ENCODE measurements at places on chromosomes 12 and 14.

- DNase-seq, result no peak
These were observed 128.9 kb upstream of the CCND2 start for GRCh38 chr12:4144676-4145075.

DNA sequence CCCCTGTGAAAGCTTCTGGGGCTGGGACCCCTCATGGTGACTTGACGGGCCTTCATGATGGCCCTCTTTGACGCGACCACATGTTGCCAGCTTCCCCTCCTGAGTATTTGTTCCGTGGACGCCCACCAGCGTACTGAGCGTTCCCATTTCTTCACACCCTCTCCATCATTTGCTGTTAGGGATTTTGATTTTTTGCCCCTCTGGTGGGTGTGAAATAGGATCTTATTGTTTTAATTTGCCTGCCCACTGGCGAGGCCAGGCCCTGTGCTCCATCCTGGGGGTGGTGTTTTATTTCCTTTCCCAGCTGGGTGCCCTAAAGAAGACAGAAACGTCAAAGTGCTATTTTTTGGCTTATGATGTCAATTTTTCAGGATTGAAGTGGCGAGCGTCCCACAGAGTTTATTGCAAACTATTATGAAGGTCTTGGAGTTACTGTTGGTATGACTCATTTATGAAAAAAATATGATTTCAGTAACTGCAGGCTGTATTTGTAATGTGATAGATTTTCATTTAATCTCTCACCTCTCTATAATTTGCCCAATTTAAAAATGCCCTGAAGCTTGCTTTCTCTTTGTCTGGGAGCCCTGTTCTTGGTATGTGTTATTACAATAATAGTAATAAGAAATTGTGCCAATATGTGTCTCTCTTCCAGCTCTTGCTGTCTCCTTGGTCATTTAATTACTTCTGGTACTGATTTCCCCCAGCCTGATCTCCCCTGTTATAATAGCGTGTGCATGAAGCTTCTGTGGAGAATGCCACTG lies 99.6 kb downstream of the SLC25A47 start:
- no peak for DNase-seq

DNA sequence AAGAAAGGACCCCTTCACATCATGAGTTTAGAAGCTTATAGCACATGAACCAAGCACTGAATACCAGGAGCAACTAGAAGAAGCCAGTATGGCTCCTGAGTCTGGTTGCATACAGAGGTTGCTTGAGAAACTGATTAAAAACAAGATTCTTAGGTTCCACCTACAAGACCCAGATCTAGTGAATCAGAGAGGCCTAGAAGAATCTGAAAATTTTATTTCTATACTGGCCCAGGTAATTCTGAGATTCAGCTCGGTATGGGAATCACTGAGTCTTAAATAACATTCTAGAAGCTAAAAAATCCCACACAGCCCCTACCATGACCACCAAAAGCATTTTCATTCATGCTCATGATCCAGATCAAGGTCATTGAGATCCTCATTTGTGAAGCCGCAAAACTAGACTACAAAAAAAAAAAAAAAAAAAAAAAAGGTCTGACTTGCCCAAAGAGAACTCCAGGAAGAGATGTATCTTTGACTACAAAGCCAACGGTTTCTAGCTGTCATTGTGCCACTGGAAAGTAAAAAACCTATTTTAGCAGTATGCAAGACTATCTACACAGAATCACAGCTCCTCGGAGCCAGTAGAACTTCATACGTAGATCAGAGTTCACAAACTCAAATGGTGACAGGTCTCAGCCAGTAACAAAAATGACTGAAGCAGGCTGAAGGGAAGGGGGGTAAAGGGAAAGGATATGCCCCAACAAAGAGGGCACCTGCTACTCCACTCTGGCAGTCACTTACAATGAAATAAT lies 168.4 kb upstream of the EGLN3 start:
- DNase-seq, result no peak

DNA sequence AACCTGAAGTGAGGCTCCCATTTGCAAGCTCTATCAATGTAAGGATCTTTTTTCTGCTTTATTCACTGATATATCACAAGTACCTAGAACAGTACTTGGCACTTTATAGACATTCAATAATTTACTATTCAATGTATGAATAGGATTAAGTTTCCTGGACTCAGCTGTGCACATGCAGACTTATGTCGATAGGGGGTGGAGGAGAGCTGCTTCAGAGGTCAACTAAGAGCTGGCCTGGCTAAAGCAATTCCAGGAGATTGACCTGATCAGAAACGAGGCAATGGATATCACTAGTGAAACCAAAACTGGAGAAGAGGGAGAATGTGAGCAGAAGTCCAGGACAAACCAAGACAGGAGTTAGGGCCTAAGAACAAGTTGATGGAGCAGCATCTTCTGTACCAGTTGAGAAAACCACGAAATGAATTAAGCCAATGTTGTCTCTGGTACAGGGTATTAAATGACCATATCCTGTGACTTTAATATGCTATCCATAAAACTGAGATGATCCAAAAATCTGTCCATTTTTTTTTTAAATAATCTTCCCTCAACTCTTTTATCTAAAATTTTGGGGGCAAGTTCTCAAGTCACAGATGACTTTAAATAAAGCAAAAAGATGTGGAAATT lies 169.2 kb downstream of the PIK3C2G start:
- no peak for DNase-seq

GRCh38 chr14:97874394-97874793 lies 1077.2 kb downstream of the VRK1 start:
- no peak for DNase-seq

GRCh38 chr12:52306731-52307130 lies 14.5 kb downstream of the KRT83 start:
- DNase-seq, result no peak

GRCh38 chr14:89524990-89525667 lies 108.1 kb upstream of the FOXN3 start:
- no peak for DNase-seq

- no peak for DNase-seq
These were observed 37.2 kb downstream of the CACNA2D4 start for GRCh38 chr12:1881301-1881700.

GRCh38 chr12:102172436-102172835 lies 25.2 kb downstream of the PMCH start:
- DNase-seq, result no peak

- DNase-seq, result no peak
These were observed 83.3 kb upstream of the MED13L start for GRCh38 chr12:116360579-116361413.

DNA sequence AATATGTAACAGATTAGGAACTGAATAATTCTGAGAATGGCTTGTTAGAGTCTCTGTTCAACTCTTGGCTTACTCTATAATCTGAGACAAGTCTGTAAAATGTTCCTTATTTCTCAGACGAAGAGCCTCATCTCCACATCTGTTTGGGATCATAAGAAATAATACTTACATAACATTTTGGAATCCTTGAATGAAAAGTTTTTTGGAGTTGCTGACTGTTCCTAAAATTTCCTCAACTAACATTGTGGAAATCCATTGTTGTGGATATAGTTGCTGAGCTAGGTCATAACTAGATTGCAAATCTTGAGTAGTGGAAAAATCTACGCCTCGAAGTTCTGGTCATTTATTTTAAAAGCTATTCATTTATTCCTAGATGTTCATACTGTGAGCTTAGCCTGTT lies 402.9 kb downstream of the ZFP36L1 start:
- DNase-seq, result no peak

DNA sequence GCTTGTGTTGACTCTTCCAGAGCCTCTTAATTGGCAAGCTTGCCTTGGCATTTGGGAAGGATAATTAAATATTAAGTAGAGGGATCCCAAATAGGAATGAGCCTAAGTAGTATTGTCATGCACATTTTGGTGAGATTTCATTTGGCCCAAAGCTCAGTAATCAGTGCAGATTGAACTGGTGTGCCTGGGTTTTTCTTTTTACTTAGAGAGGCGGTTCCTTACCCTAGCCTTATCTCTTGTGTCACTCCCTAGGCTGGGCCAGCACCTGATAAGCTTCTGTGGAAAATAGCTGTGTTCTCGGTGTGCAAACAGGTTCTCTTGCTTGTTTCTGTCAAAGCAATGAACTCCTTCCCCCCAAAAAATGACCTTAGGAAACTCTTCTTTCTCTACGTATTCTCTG lies 9.3 kb upstream of the B4GALNT3 start:
- DNase-seq, result no peak

DNA sequence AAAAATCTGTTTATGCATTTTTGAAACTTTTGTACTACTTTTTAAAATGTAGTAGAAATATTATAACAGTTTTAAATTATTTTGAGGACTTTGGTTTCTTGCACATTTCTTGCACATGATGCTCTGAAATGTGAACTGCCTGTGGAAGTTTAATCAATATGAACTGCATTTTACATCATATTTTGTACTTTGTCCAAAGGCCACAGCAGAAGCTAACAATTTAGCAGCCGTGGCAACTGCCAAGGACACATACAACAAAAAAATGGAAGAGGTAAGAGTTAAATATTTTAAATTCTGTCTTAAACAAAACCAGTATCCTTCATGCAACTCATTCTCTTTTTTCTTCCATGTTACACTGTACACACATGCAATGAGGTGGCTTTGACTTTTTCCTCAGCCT lies 45.1 kb downstream of the SAV1 start:
- no peak for DNase-seq

DNA sequence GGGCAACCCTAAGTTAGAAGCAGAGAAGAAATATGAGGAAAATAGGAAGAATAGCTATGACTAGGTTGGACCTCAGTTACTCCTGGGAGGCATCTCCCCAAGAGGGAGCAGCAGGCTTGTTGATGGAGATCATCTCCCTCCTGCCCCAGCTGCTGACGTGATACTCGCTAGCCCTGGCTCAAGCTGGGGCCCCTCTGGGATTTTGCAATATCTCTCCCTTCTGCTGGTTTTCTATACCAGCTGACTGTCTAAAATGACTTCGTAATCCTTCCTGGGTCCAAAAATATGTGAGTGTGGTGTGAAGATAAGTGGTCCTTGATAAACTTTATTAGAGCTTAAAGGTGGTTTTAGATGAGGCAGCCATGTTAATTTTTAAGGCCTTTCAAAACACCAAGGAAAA lies 4.5 kb upstream of the HECTD4 start:
- no peak for DNase-seq

GRCh38 chr14:76371066-76371465 lies 4.9 kb upstream of the ESRRB start:
- DNase-seq, result no peak

DNA sequence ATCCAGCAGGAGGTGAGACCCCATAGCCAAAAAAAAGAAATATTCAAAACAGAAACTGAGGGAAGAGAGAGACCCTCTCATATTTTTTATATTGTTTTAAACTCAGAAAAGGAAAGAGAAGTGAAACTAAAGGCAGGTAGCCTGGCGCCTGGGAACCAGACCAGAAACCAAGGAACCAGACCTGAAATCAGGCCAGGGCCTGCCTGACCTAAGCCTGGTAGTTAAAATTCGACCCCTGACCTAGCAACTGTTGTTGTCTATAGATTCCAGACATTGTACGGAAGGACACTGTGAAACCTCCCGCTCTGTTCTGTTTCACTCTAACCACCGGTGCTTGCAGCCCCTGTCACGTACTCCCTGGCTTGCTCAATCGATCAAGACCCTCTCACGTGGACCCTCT lies 38.5 kb upstream of the CD163 start:
- no peak for DNase-seq

DNA sequence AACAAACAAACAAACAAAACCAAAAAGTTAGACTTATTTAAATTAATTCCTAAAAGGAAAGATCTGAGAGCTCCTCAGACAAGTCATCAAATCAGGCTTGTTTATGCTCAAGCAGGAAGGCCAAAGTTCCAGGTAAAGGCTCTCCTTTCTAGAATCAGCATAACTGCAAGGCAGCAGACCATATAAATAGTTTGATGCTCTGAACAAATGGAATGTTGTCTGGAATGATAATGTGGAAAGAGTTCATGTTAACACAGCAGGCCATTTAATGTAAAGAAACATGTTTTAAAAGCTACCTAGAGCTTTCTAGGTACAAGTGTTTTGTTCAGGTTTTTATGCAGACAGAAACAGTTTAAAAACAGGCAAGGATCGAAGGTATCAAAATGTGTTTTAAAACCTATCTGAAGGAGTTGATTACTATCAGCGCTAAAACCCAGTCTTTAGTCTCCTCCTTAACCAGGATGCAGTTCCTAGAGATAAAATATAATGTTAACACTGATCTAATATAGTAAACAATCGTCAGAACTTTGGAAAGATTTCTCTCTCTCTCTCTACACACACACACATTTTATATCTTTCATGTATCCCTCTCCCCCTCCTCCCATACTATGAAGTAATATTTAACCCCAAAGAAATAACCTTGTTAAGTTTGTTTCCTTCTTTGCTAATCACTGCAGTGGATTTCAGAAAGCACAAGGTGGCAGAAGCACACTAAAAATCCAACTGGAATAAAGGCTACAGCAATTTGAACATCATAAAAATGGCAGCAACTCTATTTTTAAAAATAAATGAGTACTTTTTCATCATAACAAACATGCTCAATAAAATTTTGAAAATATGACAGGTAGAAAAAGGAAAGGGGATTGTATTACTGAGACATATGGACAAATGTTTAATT lies 135.5 kb downstream of the PAWR start:
- DNase-seq, result no peak

DNA sequence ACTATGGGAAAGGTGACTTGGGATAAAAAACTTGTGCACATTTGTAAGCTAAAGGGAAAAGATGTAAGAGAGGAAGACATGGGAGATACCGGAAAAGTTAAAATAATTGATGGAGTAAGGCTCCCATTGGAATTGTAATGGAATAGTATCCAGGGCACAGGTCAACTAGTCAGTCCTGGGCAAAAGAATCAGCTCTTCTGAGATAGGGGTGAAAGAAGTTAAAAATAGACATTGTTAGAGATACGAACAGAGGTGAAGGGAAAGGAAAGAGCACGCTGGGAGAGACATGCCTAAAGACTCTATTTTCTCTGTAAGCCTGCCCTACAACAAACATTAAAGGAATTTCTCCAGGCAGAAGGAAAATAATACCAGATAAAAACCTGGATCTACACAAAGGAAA lies 101.6 kb downstream of the SLC41A2 start:
- DNase-seq, result no peak

DNA sequence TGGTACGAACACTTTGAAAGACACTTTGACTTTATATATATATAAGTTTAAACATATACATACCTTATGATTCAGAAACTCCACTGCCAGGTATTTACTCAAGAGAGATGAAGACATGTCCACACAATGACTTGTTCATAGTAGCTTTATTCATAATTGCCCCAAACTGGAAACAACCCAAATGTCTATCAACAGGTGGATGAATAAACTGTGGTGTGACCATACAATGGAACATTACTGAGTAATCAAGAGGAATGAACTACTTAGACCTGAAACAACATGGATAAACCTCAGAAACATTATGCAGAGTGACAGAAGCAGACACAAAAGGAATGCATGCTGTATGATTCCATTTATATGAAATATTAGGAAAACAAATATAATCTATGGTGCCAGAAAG lies 71.1 kb downstream of the PPP1R36 start:
- no peak for DNase-seq

DNA sequence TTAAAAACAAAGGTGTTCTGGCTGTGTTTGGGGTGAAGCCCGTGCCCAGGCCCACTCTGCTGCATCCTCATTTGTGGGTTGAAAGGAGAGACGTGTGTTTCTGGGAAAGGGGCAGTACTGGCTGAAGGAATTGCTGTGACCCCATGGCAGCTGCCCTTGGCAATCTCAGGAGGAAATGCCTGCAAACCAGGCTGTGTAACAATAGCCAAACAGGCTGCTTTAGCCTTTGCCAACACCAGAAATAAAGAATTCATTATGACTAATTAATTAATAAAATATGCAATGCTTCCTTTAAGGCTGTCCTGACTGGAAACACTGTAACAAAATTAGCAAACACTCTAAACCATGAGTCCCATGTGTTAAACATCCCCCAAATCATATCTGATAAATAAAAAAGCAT lies 53.0 kb upstream of the KRR1 start:
- no peak for DNase-seq
